ENCODE measurements at places on chromosomes 7 and 10.

DNA sequence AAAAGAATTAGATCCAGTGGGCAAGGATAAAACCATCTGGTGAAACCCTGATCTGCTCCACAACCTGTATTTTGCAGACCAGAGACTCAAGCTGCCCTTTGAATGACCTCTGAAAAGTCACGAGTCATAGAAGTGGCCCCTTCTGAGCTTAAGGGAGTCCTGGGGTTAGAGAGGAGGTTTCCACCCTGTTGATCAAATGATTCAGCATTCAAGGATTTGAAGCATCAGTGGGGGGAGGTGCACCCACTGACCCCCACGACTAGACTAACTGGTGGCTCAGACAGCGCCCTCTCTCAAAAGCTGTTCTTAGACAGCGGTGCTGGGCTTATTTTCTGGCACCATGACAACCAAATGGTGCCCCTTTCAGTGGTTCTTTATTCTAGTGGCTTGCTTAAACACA is 44.3 kb downstream of the PLCE1 start:
- DNase-seq: no peak

GRCh38 chr7:27156508-27156898 is at the start of gene HOXA7:
Gene HOXA7, minus strand, starts transcription at chr7:27156675. Its CDS starts 130 bp downstream, at chr7:27156545.
- no peak for DNase-seq

GRCh38 chr10:98404571-98405359 is 10.2 kb downstream of the PYROXD2 start:
- no peak for DNase-seq

DNA sequence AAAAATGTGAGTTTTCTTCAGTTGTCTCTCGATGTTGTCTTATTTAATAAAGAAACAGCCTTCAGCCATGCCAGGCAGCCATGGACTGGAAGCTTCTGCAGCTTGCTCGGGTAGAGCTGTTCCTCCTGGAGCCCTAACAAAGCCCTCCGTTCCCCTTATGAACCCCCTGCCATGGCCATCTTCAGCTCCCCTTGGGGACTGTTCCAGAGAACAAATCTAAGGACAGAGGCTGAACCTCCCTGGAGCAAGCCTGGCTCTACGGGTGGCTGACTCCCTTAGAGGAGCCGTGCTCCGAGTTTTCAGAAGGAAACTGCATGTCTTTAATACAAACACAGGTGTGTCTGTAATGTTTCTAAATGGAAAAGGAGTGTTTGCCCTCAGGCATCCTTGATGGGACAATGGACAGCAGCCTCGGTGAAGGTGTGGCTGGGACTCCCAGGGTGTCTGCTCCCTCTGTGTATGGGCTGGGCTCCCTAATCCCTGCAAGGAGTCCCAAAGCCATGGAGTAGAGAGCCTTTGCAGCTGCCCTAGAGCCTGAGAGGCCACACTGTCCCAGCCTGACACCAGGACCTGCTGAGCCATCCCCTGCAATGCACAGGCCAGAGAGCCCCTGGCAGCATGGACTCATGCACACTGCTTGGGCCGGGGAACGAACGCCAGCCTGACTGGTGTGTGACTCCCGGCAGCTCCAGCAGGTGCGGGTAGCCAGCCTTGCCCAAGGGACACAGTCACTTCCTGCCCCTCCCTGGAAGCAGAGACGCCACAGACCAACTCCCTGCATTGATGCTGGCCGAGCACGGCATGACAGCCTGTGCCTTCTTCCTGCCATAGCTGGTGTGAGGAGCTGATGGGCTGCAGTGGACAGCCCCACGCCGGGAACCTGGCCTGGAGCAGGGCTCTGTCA is 381.8 kb downstream of the TCERG1L start:
- DNase-seq: no peak

DNA sequence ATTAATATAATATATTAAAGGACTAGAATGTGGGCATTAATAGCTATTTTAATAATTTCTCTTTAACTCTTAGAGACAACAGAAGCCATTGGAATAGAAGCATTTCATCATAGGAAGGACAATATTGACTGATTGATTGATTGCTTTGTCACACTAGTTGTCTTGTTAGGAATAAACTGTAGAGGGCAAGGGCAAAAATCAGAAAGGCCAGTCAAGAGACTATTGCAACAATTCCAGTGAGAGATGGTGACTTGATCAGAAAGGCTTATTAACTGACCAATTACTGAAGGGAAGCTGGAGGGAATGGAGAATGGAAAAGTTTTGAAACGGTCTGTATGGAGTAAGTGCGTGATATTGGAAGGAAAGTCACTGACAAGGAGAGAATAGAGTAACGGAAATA is 87.3 kb downstream of the RUNDC3B start:
- no peak for DNase-seq

- DNase-seq: no peak
Observed at GRCh38 chr10:126268013-126268920, 120.0 kb downstream of the ADAM12 start.

DNA sequence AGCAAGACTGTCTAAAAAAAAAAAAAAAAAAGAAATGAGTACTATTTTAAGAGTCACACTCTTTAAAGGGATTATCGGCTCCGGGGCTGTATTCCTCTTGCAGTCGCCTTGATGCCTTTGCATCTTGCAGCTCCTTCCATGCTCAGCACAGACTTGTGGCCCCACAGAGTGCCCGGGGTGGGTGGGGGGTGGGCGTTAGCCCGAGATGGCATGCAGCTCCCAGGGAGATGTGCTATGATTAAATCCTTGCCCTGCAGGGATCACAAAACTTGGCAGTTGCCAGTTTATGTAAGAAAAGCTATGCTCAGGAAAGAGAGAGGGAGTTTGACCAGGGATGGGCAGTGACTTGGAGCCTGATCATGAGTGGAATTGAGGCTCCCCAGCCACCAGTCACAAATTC is 81.9 kb downstream of the CCDC3 start:
- DNase-seq: no peak

DNA sequence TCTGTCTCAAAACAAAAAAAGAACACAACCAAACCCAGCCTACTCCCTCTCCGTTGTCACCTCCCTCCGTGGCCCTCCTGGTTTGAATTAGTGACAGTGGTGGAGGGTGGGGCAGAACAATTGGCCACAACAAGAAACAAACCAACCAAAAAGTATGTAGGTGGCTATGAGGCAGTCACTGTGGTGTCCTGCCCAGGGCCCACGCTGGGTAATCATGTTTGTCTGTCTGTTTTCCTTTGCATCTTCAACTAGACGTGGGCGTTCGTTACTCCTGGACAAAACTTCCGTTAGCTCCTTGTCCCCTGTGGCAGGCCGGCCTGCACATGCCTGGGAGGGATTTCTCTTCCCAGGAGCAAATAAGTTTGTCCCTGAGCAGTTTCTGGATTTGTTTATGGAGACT is 78.4 kb downstream of the XRCC2 start:
- no peak for DNase-seq

Data from endothelial cell (in vitro differentiated cells).